ENCODE measurements at places on chromosomes 16 and 17. TPM values are rescaled to one million over a fixed set of nuclear protein-coding genes. Genes with fewer than 3 reads are reported as not detected.
A peak's percentile ranks its signal among the peaks of the same experiment; 100 is the strongest.

DNA sequence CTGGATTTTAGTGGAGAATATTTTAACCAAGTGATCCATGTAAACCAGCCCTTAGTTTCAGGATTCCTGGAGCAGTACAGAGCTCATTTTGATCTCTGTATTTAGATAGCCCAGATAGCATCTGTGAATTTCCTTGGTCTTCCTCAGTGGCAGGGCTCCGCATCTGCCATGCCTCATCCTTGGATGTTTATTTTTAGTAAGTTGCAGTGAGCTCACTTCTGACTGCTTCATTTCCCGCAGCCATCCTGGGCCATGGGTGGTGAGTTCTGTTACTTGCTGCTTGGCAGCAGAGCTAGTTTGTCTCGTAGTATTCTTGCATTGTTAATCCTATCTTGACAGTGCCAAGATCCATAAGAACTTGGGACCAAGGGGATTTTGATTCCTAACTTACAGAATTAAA, 33.7 kb downstream of the IST1 start:
- peak; percentile 91 for DNase-seq

Gene NUPR1
- 5.8 TPM for total RNA-seq

Gene KREMEN2
- not detected for total RNA-seq

GRCh38 chr16:61730997-61731396, 305.2 kb downstream of the CDH8 start:
- no peak for DNase-seq

DNA sequence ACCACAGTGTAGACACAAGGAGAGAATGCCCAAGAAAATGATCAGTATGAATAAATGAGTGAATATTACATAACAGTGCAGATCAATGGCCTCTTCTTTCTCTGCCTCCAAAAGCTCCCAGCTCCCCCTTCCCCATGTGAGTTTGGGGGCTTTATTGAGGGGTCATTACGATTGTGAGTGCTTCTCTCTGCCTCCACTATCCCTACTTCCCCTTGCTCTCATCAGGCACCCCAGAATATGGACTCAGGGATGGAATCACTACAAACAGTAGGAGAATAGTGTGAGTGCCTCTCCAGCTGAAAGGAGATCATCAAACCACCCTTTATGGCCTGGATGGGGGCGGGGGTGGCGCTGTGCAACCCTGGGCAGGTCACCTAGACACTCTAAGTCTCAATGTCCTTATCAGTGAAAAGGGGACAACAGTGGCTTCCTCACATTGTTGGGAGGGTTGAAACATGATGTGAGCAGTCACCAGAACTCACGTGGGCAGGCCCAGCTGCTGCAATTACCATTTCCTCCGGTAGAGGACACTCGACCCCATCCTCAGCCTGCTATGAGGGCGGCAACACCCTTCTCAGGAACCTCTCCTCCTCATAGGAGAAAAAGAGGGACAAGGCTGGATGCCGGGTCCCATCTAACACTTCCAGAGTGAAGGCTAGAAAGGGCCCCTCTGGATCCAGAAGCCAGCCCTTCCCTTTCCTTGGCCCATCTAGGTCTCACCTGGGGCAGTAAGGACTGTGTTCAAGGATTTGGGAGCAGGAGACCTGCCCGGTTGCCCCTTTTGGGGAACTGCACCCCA, 2.1 kb upstream of the EPOP start:
- peak; percentile 77 for DNase-seq

Gene NLRC3
- total RNA-seq: not detected

- DNase-seq: peak; percentile 63
These were observed 14.3 kb downstream of the CNOT1 start for GRCh38 chr16:58615280-58615679.

- peak; percentile 49 for DNase-seq
These were observed 119.4 kb downstream of the FOXL1 start for GRCh38 chr16:86697715-86698114.

Gene SLC38A8
- not detected for total RNA-seq

GRCh38 chr16:80517846-80518245, 22.9 kb upstream of the DYNLRB2 start:
- DNase-seq: no peak

GRCh38 chr16:65875381-65876055, 491.0 kb upstream of the CDH5 start:
- DNase-seq: no peak

Gene KRT24
- not detected for total RNA-seq

DNA sequence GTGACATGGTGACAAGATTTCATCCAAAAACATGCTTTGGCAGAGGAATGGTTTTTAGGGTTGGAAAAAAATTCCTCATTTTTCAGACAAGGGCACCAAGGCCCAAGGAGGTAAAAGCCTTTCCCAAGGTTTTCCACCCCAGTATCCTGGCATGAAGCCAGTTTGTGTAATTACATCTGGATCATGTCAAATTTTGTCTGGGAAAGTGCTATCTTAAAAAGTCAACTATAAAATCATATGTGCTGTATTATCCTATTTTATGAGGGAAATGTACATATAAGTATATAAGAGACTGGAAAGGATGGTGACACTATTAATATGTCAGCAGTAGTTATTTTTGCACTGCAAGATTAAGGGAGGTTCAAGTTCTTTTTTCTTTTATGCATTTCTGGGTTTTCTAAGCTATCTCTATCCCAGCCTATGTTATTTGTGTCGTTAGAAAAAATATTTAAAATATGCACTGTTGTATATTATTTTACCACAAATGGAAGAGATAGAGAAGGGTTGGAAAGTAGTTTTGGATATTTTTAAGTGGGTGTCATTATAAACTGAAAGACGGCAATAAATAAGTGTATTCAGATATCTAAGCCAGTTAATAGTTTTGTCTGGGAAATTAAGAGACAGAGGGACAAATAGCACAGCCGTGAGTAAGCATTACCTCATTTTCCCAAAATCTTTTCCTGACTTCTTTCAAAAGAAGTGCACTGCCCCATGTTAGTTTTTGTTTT, 13.5 kb upstream of the FBXO47 start:
- peak; percentile 57 for DNase-seq

- no peak for DNase-seq
These were observed 34.7 kb downstream of the GRB7 start for GRCh38 chr17:39772415-39772814.

Data from IMR-90 (cell line).